ENCODE measurements at places on chromosomes 4 and X.

DNA sequence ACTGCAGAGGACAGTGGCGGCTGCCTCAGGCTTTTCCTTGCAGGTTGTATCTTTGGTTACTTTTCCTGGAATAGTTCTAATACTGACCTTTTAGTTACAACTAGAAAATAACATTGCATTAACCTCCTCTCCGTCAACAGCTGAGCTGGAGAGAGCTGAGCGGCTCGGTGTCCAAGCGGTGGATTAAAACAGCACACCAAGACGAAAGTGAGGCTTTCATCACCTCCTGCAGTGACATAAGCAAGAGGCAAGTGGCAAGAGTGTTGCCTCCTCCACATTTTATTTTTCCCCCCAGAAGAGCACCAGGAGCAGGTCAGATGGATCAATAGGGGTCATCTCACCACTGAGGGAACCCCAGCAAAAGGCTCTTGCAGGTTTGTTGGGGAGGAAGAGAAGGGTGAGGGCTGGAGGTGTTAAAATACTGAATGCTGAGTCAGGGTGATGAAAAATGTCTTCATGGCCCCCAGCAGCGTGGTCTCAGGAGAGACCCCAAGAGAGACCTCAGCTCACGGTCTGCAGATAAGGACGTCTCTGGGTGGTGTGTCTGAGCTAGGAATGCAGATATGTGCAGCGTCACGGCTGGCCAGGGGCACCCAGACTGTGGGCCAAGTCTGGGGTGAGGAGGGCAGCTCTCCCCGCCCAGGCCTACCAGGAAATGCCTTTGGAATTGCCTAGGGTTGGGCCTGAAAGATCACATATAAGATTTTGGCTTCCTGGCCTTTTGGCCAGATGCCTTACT, 50.3 kb downstream of the CASP3 start:
- DNase-seq: peak; percentile 41

GRCh38 chr4:77921701-77922100, 59.1 kb downstream of the MRPL1 start:
- DNase-seq: peak; percentile 91

DNA sequence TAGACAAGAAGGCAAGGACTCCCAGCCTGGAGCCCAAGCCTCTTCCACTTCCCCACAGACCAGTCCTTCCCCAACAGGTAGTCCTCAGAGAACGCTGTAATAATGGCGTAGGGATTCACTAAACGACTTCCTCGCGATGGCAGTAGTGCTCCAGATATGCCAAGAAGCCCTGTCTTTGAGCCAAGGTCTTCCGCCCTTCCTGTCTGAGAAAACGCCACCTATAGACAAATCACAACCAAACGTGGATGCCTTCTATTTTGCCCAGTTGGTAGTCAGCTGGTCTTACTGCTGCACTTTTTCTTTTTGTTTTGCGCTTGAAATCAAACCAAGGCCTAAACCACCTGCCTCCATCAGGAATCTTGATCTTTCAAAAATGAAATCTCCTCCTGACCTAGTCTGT, 203.3 kb downstream of the OR13H1 start:
- peak; percentile 67 for DNase-seq

DNA sequence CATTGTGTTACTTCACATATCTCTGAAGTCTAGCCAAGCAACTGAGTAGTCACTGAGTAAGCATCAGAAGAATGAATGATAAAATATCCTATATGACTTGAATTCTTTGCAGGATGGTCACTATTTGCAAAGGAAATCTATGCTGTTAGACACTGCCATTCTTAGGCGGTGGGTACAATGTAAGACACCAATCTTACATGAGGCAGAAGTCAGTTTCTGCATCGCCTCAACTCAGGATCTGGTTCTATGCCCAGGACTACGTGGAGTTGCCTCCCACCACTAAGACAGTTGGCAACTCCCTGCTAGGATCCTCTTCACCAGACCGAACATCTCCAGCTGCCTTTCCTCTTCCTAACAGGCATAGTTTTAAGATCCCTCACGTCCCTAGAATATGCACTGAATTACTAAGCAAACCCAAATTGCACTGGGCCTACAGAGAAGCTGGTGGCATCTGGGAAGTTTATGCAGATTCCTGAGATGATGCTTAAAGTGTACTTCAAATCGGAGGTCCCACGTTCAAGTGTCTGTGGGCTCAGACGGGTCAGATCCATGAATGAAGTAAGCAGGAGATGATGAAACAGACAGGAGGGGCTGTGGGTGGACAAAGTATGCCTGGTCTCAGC, 45.6 kb downstream of the SEL1L3 start:
- DNase-seq: peak; percentile 90

Data from iris pigment epithelial cell (primary cell).